ENCODE measurements at places on chromosomes 6 and 20.

GRCh38 chr6:294656-295565 lies 2.6 kb downstream of the DUSP22 start:
- no peak for DNase-seq

- DNase-seq, result no peak
These were observed 200.8 kb upstream of the RIN2 start for GRCh38 chr20:19557291-19557690.

- no peak for DNase-seq
These were observed 29.8 kb downstream of the SYCP2 start for GRCh38 chr20:59903621-59904020.

GRCh38 chr6:145067430-145067829 lies 667.9 kb downstream of the EPM2A start:
- DNase-seq, result no peak

- no peak for DNase-seq
These were observed 6.6 kb downstream of the BFSP1 start for GRCh38 chr20:17524560-17524959.

GRCh38 chr6:27894839-27895762 lies 17.1 kb downstream of the OR2B2 start:
- peak; percentile 34 for DNase-seq

- no peak for DNase-seq
These were observed 7.1 kb downstream of the TMEM74B start for GRCh38 chr20:1177680-1178079.

GRCh38 chr6:155126727-155127439 lies 131.8 kb downstream of the TIAM2 start:
- DNase-seq, result no peak

DNA sequence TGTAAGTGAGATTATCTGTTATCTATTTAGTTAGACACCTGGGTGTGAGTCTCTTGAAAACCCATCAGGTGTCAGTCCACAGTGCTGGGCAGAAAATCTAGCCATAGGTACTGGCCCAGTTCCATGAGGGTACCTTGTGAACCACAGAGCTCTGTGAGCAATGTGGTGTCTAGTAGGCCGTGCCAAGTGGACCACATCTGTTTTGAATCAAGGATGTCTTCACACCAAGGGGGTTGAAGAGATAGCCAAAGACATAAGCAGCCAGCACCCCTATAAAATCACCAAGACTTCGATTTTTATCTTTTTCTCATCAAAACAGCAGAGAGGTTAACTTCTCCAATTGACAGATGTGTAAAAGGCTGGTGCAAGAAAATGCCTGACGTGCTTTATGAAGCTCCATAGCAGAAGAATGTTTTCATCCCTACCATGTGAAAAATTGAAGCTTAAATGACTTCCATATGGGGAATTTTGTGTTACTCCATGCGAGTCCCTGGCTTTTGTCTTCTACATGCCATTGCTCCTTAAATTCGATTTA lies 368.7 kb downstream of the HAO1 start:
- DNase-seq, result no peak

DNA sequence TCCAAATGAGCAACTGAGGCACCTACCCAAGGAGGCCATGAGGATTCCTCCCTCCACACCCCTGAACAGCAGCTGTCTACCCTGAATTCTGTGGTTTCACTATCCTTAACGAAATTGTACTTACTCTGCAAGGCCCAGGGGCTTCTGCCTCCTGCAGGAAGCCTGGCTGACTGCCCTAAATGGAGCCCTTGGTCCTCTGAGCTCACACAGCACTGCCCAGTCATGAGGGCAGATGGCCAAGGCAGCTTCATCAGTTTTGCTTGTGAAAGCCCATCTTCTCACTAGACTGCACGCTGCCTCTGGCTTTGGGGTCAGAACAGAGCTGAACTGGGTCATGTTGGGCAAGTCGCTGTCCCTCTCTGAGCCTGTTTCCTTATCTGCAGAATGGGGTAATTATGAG lies 26.4 kb upstream of the SIRPA start:
- no peak for DNase-seq

DNA sequence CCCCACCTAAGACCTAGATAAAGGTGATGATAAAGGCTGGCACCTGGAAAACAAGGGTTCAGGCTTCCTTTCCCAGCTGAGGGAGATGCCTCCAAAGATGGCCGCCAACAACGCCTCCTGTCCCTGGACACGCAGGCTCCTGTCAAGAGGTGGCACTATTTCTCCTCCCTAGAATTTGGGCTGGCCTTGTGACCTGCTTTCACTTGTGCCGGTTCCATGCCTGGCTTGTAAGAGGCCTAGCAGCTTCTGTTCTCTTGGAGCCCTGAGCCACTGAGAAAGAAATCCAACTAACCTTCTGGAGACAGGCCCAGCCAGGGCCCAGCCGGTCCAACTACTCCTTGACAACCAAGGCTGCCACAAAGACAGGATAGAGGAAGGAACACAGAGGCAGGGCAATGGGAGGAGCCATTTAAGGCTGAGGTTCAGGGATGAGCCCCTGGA lies 60.2 kb upstream of the RALY start:
- DNase-seq, result peak; percentile 68

GRCh38 chr6:39812853-39813533 lies 20.8 kb downstream of the DAAM2 start:
- DNase-seq, result no peak

DNA sequence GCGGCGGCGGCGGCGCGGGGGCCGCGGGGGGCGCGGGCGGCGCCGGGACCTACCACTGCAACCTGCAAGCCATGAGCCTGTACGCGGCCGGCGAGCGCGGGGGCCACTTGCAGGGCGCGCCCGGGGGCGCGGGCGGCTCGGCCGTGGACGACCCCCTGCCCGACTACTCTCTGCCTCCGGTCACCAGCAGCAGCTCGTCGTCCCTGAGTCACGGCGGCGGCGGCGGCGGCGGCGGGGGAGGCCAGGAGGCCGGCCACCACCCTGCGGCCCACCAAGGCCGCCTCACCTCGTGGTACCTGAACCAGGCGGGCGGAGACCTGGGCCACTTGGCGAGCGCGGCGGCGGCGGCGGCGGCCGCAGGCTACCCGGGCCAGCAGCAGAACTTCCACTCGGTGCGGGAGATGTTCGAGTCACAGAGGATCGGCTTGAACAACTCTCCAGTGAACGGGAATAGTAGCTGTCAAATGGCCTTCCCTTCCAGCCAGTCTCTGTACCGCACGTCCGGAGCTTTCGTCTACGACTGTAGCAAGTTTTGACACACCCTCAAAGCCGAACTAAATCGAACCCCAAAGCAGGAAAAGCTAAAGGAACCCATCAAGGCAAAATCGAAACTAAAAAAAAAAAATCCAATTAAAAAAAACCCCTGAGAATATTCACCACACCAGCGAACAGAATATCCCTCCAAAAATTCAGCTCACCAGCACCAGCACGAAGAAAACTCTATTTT lies 2.0 kb downstream of the FOXC1 start:
- DNase-seq, result no peak

GRCh38 chr20:62202083-62202395 lies 18.0 kb downstream of the HRH3 start:
- DNase-seq, result no peak

DNA sequence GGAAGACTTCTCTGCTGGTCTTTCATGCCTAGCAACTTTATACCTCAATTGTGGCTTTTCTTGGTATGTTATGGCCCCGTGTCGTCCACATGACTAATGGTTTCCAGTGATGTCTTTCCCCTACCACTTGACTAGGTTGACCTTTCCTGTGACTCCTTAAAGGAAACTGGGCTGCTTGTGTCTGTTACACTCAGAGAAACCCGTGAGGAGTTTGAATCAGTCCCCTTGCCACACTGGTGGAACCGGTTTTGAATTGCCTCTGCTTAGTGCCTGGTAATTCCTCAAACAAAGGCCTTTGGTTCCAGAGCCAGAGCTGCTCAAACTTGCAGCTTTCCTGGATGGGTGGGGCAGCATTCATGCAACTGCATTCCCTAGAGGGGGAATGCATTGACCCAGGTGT lies 21.9 kb downstream of the ECT2L start:
- DNase-seq, result no peak

DNA sequence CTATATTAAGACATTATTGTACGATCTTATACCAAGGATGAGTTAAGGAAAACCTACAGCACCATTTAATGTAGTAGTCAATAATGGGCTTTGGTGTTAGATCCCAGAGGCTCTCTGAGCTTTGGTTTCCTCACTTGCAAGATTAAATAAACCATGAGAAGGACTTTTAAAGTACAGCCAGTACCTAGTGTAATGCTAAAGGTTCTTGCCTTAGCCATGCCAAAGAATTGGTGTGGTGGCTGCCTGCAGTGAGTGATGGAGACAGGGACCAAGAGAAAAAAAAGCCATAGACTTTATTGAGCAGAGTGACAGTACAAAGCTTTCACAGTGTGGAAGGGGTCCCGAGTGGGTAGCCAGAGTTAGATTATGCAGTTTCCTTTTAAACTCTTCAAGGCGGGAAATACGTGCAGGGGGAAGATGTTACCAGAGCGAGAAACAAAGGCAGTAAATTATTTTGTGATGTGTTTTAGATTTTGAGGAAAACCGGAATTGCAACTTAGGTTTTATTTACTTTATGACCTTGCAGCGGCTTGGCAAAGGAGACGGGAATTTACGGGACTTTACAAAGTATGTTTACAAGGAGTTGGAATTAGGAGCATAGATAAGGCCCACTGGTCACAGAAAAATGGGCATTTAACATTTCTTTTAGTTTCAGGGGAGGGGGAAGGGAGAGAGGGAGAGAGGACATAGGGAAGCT lies 100.4 kb downstream of the MYO6 start:
- DNase-seq, result no peak

DNA sequence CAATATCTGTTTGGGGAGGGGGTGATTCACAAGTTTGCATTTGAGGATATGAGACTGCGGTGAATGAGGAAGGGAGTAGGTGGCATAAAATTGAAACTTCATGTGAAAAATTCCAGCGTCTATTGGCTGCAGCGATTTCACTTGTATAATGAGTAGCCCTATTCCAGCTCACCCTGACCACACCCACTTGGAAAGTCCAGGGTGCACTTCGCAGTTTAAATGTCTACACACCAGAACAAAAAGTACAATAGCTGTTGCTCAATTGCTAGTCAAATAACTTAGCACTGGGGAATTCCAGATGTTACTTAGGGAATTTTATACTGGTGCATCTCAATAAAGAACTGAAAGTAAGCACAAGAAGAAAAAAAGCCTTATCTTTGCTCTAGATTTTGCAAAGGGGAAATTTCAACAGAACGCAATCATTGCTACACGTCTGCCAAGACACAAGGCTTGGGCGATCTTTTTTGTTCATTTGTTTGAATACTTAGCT lies 6.3 kb downstream of the TNFAIP3 start:
- no peak for DNase-seq

DNA sequence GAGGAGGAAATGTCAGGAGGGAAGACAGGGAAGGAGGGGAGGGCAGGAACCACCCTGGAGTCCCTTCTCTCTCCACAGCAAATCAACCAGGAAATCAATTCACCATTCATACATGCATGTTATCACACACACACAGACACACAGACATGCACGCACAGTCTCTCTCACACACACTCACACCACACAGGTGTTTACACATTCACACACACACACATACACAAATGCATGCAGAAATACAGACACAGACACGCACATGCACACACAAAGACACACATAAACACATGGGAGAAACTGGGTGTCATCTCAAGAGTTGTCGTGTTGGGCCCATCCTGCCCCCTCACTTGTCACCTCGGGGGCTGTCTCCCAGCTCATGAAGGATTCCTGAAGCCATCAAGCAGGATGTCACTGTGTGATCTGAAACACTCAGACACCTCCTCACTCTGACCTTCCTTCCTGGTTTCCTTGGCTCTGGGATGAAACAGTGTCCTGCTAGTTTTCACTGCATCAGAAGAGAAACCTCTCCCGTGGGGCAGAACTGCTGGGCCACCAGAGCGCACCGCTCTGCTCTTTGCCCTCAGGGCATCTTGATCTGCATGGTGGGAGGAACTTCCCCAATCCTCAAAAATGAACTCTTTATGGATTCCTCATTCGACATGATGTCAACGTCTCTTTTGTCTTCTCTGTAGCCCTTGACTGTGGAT lies 9.2 kb downstream of the RAET1G start:
- DNase-seq, result no peak

GRCh38 chr6:56749632-56750151 lies 107.0 kb upstream of the DST start:
- DNase-seq, result no peak

- DNase-seq, result peak; percentile 74
These were observed 52.1 kb downstream of the YTHDF1 start for GRCh38 chr20:63163596-63164483.

DNA sequence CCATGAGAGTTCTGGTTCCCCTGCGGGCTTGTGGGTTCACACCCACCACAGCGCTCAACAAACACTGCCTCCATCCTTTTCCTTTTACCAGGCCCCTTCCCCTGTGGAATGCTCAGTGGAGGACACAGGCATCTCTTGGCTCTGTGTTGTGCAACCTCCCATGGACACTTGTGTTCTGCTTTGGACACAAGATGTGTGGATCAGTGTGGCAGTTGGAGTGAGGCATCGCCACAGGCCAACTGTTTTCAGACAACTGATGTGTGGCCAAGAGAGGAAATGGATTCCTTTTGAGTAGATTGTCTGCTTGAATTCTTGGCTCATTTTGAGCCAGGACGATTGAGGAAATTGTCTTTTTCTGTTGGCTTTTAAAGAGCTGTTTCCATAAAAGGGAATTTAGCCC lies 26.8 kb downstream of the CST8 start:
- DNase-seq, result no peak

DNA sequence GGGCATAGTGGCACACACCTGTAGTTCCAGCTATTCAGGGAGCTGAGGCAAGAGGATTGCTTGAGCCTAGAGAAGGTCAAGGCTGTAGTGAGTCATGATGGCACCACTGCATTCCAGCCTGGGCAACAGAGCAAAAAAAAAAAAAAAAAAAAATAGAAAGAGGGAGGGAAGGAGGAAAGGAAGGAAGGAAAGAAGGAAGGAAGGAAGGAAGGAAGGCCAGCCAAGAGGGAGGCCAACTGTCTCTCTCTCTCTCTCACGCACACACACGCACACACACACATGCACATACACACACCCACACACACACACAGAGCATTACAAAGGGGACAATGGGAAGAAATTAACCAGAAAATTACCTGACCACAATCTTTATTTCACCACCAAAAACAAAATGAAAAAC lies 50.6 kb upstream of the COL9A1 start:
- DNase-seq, result no peak

- DNase-seq, result no peak
These were observed 5.4 kb upstream of the RAB44 start for GRCh38 chr6:36692220-36692619.

GRCh38 chr20:8627340-8628004 lies 441.4 kb upstream of the PLCB4 start:
- DNase-seq, result no peak

DNA sequence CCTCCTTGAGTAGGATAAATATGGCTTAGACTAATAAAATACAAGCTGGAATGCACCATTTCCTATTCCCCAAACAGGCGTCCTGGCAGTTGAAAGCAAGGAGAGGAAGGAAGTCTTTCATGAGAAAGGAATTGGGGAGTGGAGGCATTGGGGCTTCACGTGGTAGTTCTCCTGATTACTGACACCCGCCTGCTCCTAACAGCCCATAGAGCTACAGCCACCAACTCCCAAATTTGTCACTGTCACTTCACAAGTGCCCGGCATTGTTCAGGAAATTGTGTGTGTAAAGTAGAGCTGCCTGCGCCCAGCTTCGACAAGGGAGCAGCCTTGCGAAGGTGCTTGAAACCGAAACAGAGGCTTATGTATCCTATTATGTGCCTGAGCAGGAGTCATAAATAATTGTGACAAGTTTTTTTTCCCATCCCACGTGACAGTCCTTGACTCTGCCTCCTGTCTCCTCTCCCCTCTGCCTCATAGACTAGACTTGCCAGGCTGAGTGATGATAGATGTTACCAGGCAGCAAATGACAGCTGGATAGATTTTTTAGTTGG lies 301.7 kb upstream of the ZFP64 start:
- no peak for DNase-seq

GRCh38 chr20:62156254-62156556 lies 12.6 kb downstream of the SS18L1 start:
- DNase-seq, result no peak

GRCh38 chr20:7924692-7925091 lies 15.6 kb downstream of the HAO1 start:
- no peak for DNase-seq

All from nucleus accumbens (tissue), 56 donors.